Activated T-cell treated with anti-CD3 and anti-CD28 coated beads, Interleukin-2, amount 50 U/mL, for 72 hours (primary cell): ENCODE measurements at places on chromosomes 13 and 19. TPM values are rescaled to one million over a fixed set of nuclear protein-coding genes. Genes with fewer than 3 reads are reported as not detected.

- no peak for DNase-seq
These were observed 24.7 kb downstream of the OLFM2 start for GRCh38 chr19:9911524-9912185.

GRCh38 chr13:61128850-61129645, 286.6 kb downstream of the PCDH20 start:
- no peak for DNase-seq

- no peak for DNase-seq
These were observed 127.8 kb downstream of the MRPL57 start for GRCh38 chr13:21304256-21304655.

DNA sequence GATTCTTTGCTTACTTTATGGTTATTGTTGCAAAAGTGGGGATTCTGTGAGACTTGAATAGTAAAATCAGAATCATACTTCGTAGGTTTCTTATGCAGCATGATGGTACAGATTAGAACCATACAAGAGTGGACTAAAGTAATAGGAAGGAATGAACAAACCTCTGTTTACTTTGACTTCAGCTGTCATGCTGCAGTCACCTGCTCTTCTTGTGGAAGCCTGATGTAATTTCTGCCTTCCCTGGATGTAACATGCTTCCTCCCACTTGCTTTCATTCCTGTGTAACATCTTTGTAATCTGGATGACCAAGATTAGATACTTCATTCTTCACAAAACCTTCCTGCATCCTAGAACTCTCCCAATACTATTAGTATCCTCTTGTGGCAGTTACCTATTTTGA, 235.0 kb downstream of the PCCA start:
- DNase-seq: no peak

DNA sequence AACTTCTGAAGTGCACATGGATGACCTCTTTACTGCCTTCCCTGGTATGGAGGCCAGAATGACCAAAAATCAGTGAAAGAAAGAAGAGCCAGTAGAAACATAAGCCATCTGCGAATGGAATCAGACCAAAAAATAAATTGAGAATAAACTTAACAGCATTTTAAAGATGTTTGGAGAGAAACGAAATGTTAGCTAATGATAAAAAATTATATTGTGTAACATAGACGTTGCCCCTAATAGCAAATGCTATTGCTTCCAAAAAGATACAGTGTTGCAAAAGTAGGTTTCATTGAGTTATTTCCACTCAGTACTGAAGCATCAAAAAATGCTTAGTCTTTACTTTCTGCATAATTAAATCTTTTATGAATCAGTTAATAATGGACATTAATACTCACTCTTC, 371.7 kb downstream of the LIG4 start:
- DNase-seq: no peak

The ATP8B3 gene
- 12.1 TPM for total RNA-seq

The FAM32A gene
- total RNA-seq: 49.5 TPM

The YJEFN3 gene
- total RNA-seq: 21.3 TPM

The OR4F17 gene
- total RNA-seq: not detected
